ENCODE measurements at places on chromosomes 6 and 20. TPM values are rescaled to one million over a fixed set of nuclear protein-coding genes. Genes with fewer than 3 reads are reported as not detected.
A peak's percentile ranks its signal among the peaks of the same experiment; 100 is the strongest.

- peak; percentile 3 for DNase-seq
Observed at GRCh38 chr6:103893141-103893581, 966.6 kb downstream of the HACE1 start.

DNA sequence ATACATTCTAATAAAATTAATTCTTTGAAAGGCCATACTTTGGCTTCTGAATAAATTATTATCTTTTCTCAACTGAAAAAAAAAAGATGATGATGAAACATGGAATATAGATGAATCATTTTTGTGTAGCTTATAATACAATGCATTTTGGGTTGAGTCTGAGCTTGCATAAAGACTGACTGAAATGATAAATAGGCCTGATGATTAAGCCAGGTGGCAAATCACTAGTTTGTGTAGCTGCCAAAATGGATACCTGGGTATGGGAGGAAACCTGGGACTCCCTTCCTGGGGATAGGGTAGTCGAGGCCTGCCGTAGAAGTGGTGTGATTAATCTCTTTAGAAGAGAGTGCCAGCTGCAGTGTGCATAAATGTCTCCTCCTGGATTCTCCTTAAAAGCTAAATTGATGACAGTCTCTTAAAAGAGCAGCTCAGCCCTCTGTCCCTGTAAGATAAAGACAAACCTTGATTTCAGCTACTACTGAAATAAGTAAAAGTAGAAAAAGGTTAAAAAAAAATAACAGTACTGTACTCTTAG, 275.1 kb downstream of the GRIK2 start:
- no peak for DNase-seq

- DNase-seq: peak; percentile 19
Observed at GRCh38 chr6:108838101-108838717, 10.0 kb upstream of the ARMC2 start.

DNA sequence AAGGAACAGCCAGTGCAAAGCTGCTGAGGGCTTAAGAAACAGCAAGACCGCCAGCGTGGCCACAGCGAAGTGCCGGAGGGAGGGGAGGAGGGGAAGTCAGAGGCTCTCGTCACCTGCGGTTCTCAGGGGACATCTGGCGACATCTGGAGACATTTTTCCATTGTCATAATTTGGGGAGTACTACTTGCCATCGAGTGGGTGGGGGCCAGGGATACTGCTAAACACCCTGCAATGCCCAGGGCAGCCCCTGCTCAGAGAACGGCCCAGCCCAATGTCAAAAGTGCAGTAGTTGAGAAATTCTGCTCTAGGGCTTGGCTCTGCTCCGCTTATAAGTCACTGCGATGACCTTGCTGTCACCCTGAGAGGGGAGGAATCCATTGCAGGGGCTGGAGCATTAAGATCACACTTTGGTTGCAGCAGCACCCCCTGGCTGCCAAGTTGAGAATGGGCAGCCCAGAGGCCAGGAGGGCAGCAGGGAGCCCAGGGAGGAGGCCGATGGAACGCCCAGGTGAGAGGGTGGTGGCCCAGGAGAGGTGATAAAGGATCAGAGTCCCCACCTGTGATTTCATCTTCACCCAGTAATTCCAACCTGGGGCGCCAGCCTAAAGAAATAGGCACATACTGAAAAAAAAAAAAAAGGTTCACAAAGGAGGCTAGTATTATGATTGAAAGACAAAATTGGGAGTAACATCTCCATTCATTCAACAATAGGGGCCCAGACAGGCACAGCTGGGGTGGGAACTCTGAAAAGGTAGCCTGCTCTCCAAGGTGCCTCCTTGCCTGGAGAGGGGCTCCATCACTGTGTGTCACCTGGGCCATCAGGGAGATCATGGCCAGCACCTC, 218.2 kb downstream of the BMP7 start:
- peak; percentile 75 for DNase-seq

GRCh38 chr6:7675353-7675945, 50.5 kb upstream of the BMP6 start:
- DNase-seq: no peak

DNA sequence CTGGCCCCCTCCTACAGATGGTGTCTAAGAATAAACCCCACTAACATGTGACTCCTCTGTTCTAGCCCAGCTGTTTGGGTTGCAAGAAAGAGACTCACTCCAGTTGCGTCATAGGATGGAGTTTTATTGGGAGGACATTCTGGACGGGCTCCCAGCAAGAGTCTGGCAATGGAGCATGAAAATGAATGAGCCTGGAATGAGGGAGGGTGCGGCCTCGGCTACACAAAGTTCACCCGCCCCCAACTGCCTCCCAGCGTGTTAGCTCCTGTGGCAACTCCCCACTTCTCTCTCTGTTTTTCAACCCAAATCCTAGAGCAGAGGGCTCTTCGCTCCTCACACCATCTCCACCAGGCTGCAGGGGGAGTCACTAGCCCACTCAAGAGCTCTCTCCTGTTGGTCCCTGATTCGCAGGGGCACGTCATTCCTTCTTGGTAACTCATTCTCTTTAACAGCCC, 5.1 kb upstream of the ADAM33 start:
- DNase-seq: peak; percentile 98

DNA sequence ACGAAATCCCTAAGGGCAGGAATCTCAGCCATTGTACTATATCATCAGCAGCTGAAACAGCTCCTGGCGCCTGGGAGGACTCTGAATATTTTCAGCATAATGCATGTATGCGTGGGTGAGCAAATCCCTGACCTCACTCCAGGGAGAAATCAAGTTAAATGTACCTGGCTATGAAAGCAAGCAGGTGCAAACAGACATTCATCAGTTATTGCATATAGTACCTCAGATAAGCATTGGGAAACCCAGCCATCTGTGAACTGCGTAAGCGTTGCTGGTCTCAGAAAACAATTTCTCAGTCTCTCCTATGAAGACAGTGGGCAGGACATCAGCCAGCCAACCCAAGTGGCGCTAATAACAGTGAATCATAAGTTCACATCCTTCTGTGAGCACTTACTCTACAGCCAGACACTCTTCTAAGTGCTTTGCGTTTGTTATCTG, 622.6 kb downstream of the EPM2A start:
- no peak for DNase-seq

- peak; percentile 99 for DNase-seq
Observed at GRCh38 chr20:43583982-43584432, 6.7 kb upstream of the IFT52 start.

- DNase-seq: peak; percentile 56
Observed at GRCh38 chr6:21596949-21597682, 3.6 kb downstream of the SOX4 start.

GRCh38 chr6:87724983-87725811, 23.2 kb upstream of the AKIRIN2 start:
- no peak for DNase-seq

DNA sequence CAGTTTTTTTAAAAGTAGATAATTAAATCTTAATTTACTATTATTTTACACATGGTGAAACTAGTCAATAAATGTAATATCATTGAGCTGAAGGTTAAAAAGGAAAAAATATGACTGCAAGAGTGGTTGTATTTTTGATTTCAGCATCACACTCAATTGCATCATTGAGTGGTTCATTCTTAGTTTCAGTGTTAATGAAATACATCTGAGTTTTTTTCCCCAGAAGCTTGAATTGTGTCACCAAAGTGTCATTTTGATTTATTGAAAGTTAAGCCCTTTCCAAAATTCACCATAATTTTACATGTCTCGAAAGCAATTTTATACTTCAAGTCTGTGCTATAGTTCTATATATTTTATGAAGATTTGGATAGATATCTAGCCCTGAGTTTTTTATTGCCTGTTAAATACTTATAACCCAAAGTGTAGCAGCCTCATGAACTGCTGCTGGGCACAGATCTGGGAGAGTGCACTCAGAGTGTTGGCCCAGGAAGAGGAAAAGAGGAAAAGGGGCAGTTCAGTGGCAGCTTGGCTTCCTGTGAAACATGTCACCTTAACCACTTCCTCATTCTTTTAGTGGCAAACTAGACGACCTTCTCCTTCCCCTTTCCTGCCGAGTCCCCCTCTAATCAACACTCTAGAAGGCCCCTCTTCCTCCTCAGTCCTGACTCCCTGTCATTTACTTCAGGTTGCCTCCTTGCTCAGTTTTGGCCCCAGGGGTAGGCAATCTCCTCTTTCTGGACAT, 140.7 kb downstream of the ESR1 start:
- no peak for DNase-seq

GRCh38 chr6:138622967-138623366, 123.7 kb upstream of the NHSL1 start:
- DNase-seq: no peak

DNA sequence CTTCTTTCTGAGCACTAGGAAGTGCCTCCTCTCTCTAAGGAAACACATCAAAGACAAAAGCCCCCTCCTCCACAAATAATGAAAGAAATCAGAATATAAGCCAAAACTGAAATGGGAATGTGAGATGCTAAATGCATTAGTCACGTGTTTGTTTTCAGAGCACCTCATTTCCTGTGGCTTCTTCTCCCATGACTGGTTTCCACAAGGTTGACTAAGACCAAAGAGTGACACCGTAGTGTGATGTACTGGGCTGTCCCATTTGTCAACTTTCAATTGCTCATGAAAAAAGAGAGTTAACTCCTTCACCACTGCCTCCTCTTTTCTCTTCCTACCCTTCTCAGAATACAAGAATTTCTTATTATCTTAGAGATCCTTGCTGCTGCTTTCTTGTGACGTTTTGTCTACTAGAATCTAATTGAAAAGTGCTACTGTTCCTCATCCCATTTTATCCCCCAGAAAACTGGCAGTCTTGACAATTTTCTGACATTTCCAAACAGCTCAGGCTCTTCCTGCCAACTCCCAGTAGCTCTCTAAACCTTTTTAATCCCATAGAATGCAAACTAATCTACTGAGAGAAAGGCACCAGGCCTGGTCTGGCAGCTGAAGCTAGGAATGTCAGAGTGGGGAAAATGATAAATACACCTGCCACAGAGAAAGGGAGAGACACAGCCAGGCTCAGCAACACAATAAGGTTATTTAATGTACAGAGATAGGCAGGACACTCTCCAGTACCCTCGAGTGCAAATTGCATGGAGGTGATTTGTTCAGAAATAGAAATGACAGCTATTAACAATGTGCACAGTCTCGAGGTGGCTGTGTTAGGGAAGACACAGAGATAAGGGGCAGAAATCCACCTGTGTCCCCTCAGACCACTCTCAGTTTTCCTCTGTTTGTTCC, 671.7 kb upstream of the NRSN1 start:
- DNase-seq: no peak

- no peak for DNase-seq
Observed at GRCh38 chr6:131640100-131640499, 3.0 kb downstream of the ENPP3 start.

- DNase-seq: peak; percentile 15
Observed at GRCh38 chr6:148616841-148617240, 130.0 kb upstream of the UST start.

DNA sequence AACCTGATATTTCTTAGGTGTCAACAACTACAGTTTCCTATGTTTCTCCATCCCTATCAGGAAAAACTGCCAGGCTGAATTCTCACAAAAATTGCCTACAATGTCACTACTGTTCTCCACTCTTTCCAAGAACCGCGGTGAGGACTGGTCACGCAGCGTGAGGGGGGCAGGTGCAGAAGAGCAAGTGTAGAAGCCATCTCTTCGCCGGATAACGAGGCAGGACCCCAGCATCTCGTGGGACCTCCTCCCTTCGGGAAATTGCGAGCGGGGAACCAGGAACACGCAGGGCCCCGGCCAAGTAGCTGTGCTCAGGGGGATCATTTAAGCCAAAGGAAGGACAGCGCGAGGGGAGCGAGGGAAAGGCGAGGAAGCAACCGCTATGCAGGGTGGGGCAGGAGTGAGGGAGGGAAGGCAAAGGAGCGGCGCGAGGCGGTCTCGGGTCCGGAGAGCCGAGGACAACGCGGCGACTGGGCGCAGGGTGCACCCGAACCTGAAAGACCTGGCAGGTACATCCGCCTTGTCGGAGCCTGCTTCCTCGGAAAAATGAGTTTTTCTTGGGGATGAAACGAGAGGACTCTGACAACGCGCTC, 559 bp downstream of the APMAP start:
- DNase-seq: peak; percentile 19

- DNase-seq: no peak
Observed at GRCh38 chr6:168678077-168678476, 237.1 kb downstream of the SMOC2 start.

DNA sequence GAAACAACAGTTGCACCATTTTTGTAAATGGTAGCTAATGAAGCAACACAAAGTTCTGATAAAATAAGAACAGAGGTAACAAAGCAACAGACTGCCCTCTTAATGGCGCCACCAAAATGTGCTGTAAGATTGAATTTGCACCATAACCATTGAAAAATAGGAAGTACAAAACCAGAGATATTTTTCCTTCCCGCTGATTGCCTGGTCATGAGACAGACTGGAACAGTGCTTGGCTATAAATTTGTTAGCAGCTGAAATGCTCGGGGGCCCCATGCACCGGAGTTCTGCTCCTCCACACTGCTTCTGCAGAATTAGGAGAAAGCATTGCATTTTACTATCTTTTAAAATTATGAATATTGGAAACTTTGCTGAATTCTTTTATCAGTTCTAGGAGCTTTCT, 164.4 kb upstream of the QKI start:
- DNase-seq: no peak

DNA sequence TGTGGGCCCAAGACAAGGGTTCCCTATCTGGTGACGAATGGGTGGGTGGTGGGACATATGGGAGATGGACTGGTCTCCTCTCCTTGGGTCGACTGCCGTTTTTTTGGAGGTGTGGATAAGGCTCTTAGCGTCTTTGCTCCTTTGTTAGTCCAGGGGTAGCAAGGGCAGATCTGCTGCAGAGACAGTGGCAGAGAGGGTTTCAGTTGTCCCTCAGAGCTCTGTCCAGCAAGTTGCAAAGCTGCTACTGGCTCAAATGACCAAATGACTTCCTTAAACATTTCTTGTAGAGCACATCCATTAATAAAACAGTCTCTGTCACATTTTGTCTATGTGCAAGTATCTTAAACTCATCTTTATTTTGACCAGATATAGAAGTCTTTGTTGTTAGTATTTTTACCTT, 508.0 kb upstream of the ADGRB3 start:
- no peak for DNase-seq

- no peak for DNase-seq
Observed at GRCh38 chr6:102474041-102474807, 1080.7 kb downstream of the GRIK2 start.

DNA sequence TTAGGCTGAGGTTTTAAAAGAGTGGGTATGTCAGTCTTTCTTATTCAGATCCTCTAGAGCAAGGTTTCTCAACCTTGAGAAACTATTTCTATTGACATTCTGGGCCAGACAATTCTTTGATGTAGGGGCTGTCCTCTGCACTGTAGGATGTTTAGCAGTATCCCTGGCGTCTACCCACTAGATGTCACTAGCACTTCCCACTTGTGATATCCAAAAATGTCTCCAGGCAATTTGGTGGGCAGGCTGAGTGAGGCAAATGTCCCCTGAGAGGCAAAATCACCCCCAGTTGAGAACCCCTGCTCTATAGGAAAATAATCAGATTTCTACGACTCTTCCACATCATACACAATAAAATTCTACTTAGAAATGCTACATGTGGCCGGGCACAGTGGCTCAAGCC, 7.7 kb upstream of the ZKSCAN8 start:
- DNase-seq: peak; percentile 45

GRCh38 chr6:498795-499231, 107.3 kb downstream of the IRF4 start:
- DNase-seq: peak; percentile 75

The HLA-DRB1 gene
- not detected for total RNA-seq

The RBCK1 gene
- total RNA-seq: 78.0 TPM

The BPI gene
- total RNA-seq: not detected

The EIF6 gene
- 107 TPM for total RNA-seq

The CBLN4 gene
- total RNA-seq: not detected

The STMND1 gene
- not detected for total RNA-seq

The SERPINB6 gene
- 96.3 TPM for total RNA-seq

Data from fibroblast of villous mesenchyme (primary cell).